ENCODE measurements at places on chromosomes 13 and 19. TPM values are rescaled to one million over a fixed set of nuclear protein-coding genes. Genes with fewer than 3 reads are reported as not detected.

DNA sequence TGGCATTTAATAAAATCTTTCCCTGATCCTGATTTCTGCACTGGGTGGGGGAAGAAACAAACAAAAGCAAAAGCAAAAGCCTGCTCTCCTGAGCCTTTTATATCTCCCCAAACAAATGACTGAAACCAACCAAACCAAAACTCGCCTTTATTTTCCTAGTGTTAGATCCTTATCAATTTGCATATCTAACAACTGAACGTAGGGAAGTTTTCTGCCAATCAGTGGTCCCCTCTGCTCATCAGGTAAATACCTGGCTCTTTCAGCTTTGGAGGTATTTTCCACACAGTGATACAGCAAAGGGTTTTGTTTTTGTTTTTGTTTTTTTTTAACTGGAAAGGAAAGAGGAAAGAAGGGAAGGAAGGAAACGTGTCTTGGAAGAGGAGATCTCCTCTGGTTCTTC lies 3.3 kb downstream of the AMER2 start:
- DNase-seq: no peak
- H3K4me1 ChIP-seq: peaks cover 4% of the 10 kb centered on the region
- no peaks in the 10 kb centered on the region for H3K36me3 ChIP-seq
- no peak overlapping the region for H3K27ac ChIP-seq

- no peak overlapping the region for H3K4me3 ChIP-seq
- DNase-seq: no peak
- H3K27me3 ChIP-seq: no peaks in the 10 kb centered on the region
- H3K36me3 ChIP-seq: no peaks in the 10 kb centered on the region
Observed at GRCh38 chr13:80883545-80883944, 542.6 kb upstream of the SPRY2 start.

GRCh38 chr13:87089391-87089790 lies 581.8 kb upstream of the SLITRK5 start:
- H3K36me3 ChIP-seq: no peaks in the 10 kb centered on the region
- H3K27ac ChIP-seq: no peak overlapping the region
- H3K27me3 ChIP-seq: no peaks in the 10 kb centered on the region
- H3K4me1 ChIP-seq: no peaks in the 10 kb centered on the region
- H3K4me3 ChIP-seq: no peak overlapping the region
- no peak for DNase-seq

- H3K27me3 ChIP-seq: no peaks in the 10 kb centered on the region
- no peak for DNase-seq
- no peaks in the 10 kb centered on the region for H3K36me3 ChIP-seq
- no peak overlapping the region for H3K4me3 ChIP-seq
Observed at GRCh38 chr13:100977841-100978240, 303.2 kb upstream of the TMTC4 start.

GRCh38 chr13:89401264-89401675 lies 1730.1 kb downstream of the SLITRK5 start:
- no peaks in the 10 kb centered on the region for H3K4me1 ChIP-seq
- no peaks in the 10 kb centered on the region for H3K36me3 ChIP-seq
- DNase-seq: no peak
- H3K4me3 ChIP-seq: no peak overlapping the region
- H3K27ac ChIP-seq: no peak overlapping the region

- H3K36me3 ChIP-seq: no peaks in the 10 kb centered on the region
- H3K27me3 ChIP-seq: no peaks in the 10 kb centered on the region
- no peak for DNase-seq
- no peaks in the 10 kb centered on the region for H3K4me1 ChIP-seq
- no peak overlapping the region for H3K27ac ChIP-seq
Observed at GRCh38 chr13:90956031-90956430, 391.5 kb upstream of the MIR17HG start.

DNA sequence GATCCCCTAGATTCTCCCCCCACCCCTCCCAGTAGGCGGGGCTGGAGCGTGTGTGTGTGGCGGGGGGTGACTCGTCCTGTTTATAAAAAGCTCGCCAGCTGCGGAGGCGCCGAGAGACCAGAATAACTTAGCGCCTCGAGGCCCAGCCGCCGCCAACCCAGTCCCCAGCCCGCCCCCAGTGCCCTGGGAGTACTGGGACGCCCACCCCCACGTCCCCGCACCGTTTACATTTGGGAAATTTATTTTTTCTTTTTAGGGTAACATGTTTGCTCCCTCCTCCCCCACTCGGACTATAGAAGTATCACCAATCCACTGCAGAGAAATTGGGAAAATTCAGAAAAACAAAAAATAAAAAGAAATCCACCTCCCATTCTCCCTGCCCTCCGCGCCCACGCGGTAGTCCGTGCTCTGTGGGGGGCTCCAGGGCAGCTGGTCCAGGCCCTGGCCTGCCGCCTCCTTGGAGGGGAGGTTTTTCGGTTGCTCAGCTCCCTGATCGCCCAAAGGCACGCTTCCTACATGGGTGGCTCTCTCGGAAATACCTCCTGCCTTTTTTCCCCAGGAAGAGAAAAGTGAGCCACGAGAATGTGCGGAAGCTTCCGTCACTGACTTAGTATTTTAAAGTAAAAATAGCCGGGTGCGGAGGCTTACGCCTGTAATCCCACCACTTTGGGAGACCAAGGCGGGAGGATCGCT lies 1.5 kb upstream of the RAB3A start:
- peaks cover 4% of the 10 kb centered on the region for H3K27me3 ChIP-seq
- H3K4me3 ChIP-seq: peak overlapping the region; percentile 46
- H3K4me1 ChIP-seq: peaks cover 16% of the 10 kb centered on the region
- no peaks in the 10 kb centered on the region for H3K36me3 ChIP-seq

- H3K4me1 ChIP-seq: no peaks in the 10 kb centered on the region
- no peak overlapping the region for H3K4me3 ChIP-seq
Observed at GRCh38 chr13:113367020-113367560, 3.2 kb upstream of the GRTP1 start.

DNA sequence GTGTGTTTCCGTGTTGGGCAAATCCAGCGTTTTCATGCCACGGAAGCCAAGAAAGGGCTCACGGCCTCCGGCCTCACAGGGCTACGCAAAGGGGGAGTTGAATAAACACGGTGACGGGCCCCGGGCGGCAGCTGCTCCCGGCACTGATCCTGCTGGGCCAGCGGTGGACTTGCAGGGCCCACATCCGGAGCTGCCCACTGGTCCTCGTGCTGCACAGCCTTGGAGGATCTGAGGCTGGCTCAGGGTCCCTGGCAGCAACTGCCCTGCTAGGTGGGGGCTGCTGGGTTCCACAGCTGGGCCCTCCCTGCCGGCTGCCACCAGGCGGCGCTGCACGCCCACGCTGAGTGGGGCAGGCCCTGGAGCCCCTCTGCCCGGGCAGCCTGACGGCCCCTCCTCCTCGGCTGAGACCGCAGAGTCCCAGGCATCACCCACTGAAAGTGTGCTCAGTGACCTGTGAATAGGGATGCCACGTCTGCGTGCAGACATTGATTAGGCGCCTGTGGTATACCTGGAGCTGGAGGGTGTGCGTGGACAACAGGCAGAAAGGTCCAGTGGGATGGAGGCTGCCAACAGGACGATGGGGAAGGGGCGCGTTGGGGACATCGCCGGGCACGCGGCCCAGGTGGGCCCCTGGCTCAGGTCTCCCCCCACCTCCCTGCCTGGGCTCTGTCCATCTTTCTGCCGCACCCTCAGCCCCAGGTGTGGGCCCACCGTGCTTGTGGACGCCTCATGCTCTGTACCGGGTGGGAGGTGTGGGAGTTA lies 5.3 kb upstream of the HCN2 start:
- H3K27me3 ChIP-seq: peaks cover 28% of the 10 kb centered on the region
- H3K4me1 ChIP-seq: peaks cover 4% of the 10 kb centered on the region
- peak; percentile 29 for DNase-seq
- H3K36me3 ChIP-seq: peaks cover 39% of the 10 kb centered on the region
- no peak overlapping the region for H3K4me3 ChIP-seq

DNA sequence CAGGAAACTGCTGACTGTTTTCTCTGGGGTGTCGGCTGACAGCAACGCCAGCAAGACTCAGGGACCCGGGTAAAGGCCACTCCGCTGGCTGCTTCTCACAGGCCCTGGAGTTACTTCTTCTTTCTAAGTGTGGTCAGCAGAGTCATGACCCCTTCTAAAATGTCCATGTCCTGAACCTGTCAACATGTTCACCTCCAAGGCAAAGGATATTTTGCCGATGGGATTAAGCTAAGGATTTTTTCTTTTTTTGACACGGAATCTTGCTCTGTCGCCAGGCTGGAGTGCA lies 7.9 kb downstream of the PEX11G start:
- no peak overlapping the region for H3K27ac ChIP-seq
- no peaks in the 10 kb centered on the region for H3K4me1 ChIP-seq
- peaks cover 16% of the 10 kb centered on the region for H3K27me3 ChIP-seq
- DNase-seq: no peak
- no peak overlapping the region for H3K4me3 ChIP-seq
- H3K36me3 ChIP-seq: no peaks in the 10 kb centered on the region

FCHO1 gene
- 16.4 TPM for total RNA-seq

SIGLEC12 gene
- total RNA-seq: 0.99 TPM

ZNF254 gene
- total RNA-seq: 20.4 TPM

SYNE4 gene
- 3.1 TPM for total RNA-seq

TMEM143 gene
- 4.6 TPM for total RNA-seq

IGFL1 gene
- total RNA-seq: 0.99 TPM
